Motor neuron (in vitro differentiated cells): ENCODE measurements at places on chromosomes 7 and 10. TPM values are rescaled to one million over a fixed set of nuclear protein-coding genes. Genes with fewer than 3 reads are reported as not detected.

Gene IGF2BP3
- 25.2 and 31.9 TPM in 2 replicates for total RNA-seq

Gene TSPAN33
- 5.3 and 6.3 TPM in 2 replicates for total RNA-seq

Gene TAS2R41
- total RNA-seq: not detected in 2 replicates

Gene CHAT
- 6.0 and 6.5 TPM in 2 replicates for total RNA-seq

DNA sequence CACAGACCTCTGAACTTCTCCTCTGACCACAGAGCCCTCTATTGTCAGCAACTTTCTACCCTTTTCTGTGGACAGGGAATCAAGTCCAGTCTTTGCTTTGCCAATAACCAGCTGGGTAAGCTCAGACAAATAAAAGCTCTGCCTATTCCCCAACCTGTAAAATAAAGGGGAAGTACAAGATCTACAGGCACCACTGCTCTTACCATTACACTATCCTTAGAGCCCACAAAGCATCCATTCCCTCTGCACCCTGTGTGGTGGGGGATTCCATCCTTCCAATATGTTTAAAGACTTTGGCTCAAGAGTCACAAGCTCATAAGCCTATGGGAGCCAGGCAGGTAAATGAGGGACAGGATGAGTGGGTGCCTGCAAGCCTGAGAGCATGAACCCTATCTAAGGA, 88.2 kb downstream of the PARD3 start:
- no peak for ATAC-seq

- ATAC-seq: peak; percentile 69
These were observed 108.4 kb upstream of the FAM3C start for GRCh38 chr7:121504482-121504881.

DNA sequence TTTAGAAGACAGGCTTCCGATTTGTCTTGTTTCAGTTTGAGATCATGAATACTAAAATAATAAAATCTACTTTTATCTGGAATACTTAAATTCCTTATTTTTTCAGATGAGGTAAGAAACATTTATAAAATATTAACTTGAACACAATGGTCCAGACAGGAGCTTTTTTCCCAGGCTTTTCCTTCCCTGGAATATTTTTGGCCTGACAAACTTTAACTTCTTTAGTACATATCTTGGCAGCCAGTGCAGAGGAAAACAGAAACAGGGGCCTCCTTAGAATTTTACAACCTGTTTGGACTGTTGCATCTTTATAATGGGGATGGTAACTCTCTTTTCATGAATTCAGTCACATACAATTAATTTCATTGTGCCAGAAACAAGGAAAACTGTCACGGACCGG, 41.4 kb downstream of the NRP1 start:
- no peak for ATAC-seq

DNA sequence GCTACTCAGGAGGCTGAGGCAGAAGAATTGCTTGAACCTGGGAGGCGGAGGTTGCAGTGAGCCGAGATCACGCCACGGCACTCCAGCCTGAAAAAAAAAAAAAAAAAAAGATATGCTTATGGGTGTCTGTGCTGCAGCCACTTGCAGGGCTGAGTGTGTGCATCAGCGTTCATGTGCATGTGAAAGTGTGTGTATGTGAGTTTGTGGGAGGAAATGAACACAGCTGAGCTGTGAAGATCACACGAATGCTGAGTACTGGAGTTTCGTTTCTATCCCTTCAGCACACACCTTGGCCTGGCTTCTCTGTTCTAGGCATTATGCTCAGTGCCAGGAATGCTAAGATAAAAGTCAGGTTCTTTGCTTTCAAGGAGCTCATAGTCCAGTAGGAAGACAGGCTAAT, 12.0 kb upstream of the SVOPL start:
- ATAC-seq: no peak

DNA sequence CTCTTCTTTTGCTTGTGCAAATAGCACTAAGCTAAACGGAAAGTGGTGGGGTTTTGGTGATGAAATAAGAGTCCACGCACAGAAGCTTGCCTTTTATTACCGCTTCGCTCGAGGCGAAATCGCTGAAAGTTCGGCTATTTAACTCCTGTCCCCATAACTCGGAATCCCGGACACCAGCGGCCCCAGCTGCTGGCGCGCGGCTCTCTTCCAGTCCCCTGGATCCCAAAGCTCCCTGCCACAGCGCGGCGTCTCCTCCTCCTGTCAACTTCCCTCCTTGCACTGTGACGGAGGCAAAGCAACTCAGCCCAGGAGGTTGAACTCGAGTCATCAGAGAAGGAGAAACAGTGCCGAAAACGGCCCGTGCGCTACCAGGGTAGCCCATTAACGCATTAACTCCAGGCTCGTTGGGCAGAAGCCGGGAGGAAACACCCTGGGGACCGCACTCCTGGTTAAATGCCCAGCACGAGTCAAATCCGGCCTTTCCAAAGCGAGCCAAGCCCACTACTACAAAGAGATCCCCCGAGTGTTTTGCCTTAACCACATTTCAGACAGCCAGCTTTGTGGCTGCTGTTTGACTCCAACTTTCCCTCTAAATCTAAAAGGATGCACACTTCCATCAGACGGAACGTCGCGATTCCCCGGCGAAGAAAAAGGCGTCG, 1.3 kb downstream of the SEMA3D start:
- ATAC-seq: peak; percentile 42

GRCh38 chr7:47967708-47968107, 11.7 kb downstream of the HUS1 start:
- no peak for ATAC-seq

GRCh38 chr7:80882213-80882801, 36.5 kb downstream of the SEMA3C start:
- no peak for ATAC-seq
